ENCODE measurements at places on chromosomes 4 and X.

DNA sequence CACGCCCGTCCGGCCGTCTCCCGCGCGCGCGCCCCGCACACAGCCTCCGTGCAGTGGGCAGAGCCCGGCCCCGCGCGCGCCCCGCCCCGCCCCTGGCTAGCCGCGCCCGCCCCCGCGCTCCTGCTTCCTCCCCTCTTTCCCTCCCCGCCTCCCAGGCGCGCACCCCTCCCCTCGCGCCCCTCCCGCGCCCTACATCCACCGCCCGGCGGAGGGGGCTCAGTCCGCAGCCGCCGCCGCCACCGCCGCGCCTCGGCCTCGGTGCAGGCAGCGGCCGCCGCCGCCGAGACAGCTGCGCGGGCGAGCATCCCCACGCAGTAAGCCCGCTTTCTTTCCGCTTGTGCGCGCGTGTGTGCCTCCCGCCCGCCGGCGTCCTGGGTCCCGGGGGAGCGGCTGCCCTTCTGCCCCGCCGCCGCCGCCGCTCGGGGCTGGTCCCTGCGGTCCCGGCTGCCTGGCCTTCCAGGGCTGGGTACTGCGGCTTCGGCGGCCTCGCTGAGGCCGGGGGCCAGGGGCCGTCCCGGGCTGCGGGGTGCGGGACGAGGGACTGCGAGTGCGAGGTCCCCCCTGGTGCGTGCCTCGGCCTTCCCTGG is at the start of gene FHL1:
Gene FHL1, plus strand, starts transcription at position 219 of the 587 bp plus-strand sequence.
- DNase-seq = peak; percentile 51

- no peak for DNase-seq
Observed at GRCh38 chr4:107453987-107454386, 266.0 kb downstream of the PAPSS1 start.

GRCh38 chr4:111798840-111799239 is 346.4 kb upstream of the FAM241A start:
- no peak for DNase-seq

GRCh38 chrX:76434103-76434741 is 6.7 kb downstream of the MAGEE1 start:
- DNase-seq = no peak

DNA sequence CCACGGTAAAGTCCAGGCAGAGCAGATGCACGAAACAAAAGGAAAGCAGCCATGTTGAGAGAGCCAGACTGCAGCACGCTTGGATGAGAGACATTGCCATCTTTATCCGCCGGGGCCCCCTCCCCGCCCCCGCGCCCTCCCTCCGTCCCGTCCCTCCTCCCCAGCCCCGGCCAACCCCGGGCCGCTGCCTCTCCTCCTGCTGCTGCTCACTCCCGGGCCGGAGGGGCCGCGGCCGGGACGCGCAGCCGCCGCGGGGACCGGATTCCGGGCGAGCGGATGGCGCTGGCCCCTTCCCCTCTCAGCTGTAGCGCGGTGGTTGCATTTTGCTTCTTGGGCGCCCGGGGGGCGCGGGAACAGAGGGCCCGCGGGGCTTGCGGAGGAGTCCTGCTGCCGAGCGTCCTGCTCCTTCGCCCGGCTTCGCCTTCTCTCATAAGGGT is 542 bp downstream of the RNF150 start:
- no peak for DNase-seq

- DNase-seq = no peak
Observed at GRCh38 chr4:101910786-101911373, 120.3 kb downstream of the BANK1 start.
